ENCODE measurements at places on chromosomes 2 and 18.

- no peak for ATAC-seq
Observed at GRCh38 chr18:34909637-34910364, 131.4 kb upstream of the MAPRE2 start.

- no peak for ATAC-seq
Observed at GRCh38 chr18:35060122-35060815, 19.1 kb downstream of the MAPRE2 start.

DNA sequence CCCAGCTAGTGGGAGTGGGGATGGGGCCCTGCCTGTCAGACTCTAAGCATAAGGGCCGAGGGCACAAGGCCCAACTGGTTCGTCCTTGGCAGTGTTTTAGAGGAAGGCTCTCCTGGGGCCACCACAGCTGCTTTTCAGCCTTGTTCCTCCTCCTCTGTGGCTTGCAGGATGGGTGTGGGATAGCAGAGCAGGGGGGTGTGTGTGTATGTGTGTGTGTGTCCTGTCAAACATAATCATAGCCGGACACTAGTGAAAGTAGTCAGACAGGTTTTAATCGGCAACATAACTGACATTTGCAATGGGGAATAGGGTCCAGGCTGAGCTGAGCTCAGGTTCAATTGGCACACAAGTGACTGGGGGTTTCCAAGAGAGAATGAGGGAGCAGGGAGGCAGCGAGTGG lies 114.2 kb downstream of the SEPTIN10 start:
- no peak for ATAC-seq

DNA sequence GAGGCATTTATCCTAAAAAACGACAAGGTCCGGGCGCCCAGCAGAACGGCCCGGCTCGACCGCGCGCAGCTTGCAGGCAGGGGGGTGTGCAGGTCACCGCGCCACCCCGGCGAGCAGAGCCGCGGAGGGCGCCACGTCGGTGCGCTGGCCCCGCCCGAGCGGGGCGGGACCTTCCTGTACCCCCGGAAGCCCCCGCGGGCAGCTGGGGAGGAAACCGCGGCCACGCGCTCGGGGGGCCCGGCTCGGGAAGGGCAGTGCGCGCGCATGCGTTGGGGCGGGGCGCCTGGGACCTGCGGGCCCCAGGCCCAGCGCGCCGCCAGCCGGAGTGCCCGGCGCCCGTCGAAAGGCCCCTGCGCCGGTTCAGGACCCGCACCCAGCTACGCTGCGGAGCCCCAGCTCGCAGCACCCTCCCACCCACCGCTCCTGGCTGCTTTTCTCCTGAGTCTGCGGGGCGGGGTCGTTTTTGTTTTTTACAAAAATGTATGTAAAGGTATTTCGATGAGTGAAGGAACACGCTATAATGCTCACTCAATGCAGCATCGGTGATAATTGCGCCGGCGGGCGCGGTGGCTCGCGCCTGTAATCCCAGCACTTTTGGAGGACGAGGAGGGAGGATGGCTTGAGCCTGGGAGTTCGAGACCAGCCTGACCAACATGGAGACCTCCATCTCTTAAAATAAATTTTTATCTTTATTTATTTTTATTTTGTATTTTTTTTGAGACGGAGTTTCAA lies 47.7 kb upstream of the POMC start:
- ATAC-seq: peak; percentile 95

DNA sequence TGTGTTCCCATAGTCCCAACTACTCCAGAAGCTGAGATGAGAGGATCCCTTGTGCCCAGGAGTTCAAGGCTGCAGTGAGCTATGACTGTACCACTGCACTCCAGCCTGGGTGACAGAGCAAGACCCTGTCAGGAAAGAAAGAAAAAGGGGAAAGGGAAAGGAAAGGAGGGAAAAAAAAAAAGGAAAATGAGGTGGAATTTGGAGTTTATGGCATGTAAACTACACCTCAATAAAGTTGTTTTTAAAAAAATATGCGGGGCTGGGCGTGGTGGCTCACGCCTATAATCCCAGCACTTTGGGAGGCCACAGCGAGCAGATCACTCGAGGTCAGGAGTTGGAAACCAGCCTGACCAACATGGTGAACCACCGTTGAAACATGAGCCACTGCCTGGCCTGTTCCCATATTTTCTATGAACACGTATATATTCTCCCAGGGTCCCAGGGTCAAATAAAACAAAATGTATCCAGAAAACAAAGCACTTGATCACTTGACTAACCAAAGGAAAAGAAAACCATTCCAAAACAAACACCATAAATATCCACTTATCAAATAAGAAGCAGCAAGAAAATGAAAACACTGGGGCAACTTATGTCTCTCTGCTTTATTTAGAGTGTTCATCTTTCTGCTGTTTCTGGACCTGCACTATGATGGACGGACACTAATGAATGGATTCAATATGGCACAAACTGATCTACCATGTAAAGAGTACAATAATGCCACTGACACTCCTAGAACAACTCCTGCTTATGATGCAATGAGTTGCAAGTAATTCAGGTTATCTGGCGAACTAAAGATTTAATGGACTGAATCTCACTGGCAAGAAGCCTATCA lies 56.8 kb downstream of the ASXL2 start:
- no peak for ATAC-seq

- no peak for ATAC-seq
Observed at GRCh38 chr2:26462511-26463243, 15.2 kb downstream of the OTOF start.

DNA sequence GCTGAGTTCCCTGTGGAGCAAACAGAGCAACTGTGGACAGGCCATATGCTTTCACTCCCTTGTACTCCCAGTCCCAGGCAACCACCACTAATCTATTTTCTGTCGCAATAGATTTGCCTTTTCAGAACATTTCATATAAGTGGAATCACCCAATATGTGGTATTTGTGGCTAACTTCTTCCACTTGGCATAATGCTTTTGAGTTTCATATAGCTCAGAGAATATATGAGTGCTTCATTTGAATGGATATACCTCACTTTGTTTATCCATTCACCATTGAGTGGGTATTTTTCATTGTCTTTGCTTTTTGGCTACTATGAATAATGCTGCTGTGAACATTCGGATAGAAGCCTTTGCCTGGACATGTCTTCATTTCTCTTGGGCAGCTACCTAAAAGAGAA lies 151.9 kb downstream of the CERS6 start:
- ATAC-seq: no peak

GRCh38 chr18:79200546-79201268 lies 131.5 kb downstream of the ATP9B start:
- peak; percentile 94 for ATAC-seq

DNA sequence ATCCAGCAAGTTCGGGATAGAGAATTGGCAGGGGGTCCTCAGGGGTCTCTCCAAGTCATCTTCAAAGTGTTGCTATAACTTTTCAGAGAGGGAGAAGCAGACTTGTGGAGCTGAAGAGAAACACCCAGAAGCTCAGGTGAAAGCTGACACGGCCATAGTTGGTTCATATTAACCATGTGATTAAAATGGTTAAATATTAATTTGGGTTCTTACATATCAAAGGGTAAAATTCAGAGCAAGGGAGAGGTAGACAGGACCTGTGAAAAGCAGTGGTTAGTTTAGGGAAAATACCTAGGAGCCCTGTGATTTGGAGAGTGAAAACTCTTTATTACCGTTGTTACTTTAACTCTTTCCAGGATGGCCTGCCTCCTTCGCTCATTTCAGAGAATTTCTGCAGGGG lies at the start of gene UGT1A6:
Gene UGT1A6 (plus strand): TSS at position 243 of the 400 bp plus-strand sequence. CDS start 115 bp downstream, at position 358.
- no peak for ATAC-seq
